ENCODE measurements at places on chromosomes 16 and 17.

GRCh38 chr17:44279346-44279665, 11.4 kb upstream of the SLC4A1 start:
- no peak for DNase-seq

GRCh38 chr16:75042426-75043174, 43.8 kb downstream of the ZNRF1 start:
- no peak for DNase-seq

DNA sequence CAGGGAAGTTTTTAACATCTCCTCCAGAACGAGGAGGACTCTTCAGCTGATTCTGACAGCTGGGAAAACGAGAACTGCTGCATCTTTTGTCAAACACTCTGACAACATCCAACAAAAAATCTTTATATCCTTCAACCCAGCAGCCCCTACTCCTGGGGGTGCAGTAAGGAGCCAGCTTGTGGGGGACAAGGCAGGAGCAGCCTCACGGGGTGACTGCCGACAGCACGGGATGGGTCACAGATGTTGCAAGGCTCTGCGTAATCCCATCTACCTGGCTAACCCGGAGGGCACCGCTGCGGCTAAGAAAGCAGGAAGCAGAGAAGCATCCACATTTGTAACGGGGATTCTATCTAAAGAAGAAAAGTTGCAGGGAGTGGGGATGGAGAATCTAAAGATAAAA, 28.6 kb downstream of the WDR45B start:
- no peak for DNase-seq

DNA sequence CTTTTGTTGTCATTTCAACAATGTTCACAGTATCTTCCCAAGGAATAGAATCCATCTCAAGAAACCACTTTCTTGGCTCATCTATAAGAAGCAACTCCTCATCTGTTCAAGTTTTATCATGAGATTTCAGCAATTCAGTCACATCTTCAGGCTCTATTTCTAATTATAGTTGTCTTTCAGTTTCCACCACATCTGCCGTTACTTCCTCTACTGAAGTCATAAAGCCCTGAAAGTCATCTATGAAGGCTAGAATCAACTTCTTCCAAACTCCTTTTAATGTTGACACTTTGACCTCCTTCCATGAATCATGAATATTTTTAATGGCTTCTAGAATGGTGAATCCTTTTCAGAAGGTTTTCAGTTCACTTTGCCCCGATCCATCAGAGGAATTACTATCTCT, 102.1 kb downstream of the CDH13 start:
- no peak for DNase-seq

DNA sequence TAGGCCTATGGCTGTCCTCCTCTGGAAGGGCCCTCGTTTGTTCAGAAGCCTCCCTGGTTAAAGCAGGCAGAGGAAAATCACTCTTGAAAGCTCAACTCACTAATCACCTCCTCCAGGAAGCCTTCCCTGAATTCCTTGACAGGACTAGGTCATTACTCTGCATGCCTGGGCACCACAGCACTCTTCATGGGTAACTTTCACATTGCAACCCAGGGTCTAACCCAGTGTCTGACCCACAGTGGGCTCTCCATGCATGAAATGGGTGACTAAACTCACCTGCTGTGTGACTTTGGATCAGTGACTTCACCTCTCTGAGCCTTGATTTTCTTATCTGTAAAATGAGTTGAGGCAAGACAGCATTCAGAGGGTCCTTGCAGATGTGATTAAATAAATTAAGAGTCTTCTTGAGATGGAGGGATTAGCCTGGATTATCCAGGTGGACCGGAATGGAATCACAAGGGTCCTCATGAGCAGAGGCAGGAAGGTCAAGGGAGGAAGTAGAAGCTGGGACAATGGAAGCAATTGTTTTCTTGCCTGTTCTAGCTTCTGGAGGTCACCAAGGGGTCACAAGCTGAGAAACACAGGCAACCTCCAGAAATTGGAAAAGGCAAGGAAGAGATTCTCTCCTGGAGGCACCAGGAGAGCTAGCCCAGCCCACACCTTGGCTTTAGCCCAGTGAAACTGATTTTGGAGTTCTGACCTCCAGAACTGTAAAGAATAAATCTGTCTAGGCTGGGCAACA, 3.8 kb upstream of the RAI1 start:
- DNase-seq, result no peak

DNA sequence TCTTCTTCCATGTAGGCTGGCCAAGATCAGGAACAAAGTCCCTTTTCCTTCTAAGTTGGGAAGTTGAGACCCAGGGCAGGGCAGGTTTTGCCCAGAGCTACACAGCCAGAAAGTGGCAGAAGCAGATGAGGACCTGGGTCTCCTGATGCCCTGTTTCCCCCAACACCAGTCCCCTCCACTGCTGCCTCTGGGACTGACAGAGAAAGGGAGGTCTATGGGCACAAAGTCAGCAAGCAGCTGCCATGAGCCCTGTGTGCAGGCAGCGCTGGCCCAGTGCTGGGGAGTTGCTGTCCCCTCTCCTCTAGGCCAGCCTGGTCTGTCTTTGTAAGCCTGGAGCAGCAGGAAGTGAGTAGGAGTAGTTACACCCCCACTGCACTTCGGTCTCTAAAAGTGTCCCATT, 46.9 kb upstream of the NKD1 start:
- no peak for DNase-seq

DNA sequence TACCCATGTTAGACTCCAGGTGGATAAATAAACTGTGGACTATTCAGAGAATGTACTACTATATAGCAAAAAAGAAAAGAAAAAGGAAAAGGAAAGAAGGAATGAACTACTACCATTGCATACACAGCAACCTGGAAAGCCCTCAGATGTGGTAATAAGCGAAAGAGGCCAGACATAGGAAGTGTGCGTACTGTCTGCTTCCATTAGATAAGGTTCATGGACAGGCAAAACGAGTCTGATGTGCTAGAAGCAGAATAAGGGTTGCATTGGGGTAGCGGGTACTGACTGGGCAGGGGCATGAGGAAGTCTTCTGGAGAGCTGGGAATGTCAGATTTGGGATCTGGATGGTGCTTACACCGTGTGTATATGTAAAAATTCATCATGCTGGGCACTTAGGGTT, 21.8 kb downstream of the CLEC16A start:
- no peak for DNase-seq

- no peak for DNase-seq
Measured at GRCh38 chr17:75552425-75553294, 27.2 kb downstream of the LLGL2 start.

Measured in activated naive CD4-positive, alpha-beta T cell (primary cell).